ENCODE measurements at places on chromosomes 2 and 18.
A peak's percentile ranks its signal among the peaks of the same experiment; 100 is the strongest.

DNA sequence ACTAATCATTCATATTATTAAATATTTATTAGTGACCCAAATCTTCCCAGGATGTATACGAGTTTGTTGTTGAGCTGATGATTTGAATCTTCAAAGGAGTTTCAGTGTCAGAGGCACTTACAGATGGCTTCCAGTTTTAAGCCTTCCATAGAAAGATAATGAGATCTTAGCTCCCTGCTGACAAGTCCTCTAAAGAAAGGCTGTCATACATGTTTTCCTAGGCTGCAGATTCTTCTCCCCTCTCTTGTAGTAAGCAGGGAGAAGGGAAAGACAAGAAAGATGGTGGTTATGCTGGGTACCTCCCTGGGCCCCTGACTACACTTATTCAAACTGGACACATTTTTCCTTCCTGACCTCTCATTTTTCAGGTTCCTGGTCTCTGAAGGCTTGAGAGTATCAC, 8.1 kb upstream of the GAREM1 start:
- DNase-seq, result no peak

DNA sequence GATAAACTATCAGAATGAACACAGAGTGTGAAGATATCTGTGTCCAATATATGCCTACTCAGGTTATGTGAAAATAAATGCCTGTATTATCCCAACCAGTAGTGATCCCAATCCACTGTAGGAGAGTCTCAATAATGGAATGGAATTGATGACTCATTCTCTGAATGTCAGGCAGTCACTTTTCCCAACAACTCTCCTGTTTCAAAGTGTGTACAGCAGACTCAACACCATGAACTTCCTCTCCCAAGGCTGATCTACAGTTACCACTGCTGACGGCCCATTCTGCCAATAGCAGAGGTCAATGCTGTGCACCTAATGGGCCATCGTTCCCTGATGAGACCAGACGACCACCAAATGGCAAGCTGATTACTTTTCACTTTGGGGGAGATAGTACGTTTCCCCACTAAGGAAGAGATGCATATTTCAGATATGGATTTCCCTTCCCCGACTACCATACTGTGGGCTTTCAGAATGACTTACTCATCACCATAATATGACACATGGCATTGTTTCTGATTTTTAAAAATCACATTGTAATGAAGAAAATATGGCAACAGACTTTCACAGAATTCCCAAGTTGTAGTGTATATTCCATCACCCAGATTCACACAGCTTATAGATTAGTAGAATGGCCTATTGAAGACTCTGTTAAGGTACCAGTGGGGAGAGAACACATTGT, 601.7 kb upstream of the VRK2 start:
- no peak for DNase-seq

DNA sequence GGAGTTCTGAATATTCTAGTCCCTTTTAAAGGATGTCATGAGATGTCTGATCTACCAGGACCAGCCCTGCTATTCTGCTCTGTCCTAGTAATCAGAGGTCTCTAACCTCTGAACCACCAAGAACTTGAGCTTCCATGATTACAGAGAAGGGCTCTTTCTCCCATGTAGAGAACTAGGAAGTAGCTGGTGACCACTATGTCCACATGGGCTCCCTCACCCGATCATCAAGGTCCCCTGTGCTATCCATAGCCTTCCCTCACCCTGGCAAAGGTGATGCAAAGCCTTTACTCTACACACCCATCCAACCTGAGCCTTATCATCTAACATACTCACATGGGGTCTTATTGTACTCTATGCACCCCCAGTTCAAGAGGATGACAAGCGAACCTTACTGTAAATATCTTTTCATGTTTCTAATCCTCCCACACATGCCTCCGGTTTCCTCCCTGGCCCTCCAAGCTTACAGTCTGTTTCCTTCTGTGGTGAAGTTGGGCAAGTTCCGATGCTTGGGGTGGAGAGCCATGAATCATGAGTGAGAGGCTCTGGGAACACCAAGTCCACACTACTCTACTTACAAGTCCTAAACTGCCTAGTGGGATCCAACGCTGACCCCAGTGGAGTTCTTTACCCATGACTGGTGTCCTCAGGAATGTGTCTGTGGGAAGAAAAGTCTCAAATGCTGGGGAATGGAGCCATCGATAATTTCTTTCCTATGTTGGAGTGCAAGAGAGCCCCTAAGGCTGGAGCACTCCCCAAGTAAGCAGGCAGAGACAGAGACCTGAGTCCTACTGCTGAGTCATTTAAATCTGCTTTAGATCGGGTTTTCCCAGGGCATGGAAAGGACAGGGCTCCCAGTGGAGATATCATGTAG, 73.3 kb upstream of the KLF7 start:
- peak; percentile 83 for DNase-seq

DNA sequence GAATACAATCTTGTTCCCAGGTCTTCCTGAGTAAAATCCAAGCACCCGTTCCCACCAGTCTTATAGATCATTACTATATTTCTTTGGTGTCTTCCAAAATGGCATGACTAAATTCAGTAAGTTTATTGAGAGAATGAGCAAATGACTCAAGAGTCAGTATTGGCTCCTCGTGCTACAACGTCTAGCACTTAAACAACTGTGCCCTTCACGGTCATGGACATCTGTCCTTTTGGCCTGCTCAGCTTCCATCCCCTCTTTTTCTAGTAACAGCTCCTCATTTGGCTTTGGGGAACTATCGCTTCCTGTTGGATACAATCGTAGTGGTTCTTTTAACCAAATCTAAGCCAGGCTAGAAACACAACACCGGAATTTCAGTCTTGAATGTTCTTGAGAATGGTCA, 24.1 kb upstream of the FZD7 start:
- DNase-seq, result no peak

GRCh38 chr2:516944-517343, 160.3 kb downstream of the TMEM18 start:
- DNase-seq, result no peak

DNA sequence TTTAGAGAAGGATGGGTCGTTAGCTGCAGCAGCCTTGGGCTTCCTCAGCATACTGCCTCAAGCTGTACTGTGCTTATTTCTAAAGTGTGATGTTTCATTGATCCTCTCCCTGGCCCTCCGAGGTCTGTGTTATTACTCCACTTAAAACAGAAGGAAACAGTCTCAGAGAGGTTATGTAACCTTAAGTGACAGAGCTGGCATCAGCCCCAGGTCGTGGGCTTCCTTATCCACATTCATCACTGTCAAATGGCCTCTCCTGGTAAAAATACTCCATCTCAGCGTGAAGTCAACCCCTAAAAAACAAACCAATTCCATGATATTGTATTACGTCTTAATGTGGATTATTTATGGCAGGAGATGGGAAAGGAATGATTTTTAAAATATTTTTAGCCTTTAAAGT, 153.3 kb upstream of the NOSTRIN start:
- DNase-seq, result no peak

DNA sequence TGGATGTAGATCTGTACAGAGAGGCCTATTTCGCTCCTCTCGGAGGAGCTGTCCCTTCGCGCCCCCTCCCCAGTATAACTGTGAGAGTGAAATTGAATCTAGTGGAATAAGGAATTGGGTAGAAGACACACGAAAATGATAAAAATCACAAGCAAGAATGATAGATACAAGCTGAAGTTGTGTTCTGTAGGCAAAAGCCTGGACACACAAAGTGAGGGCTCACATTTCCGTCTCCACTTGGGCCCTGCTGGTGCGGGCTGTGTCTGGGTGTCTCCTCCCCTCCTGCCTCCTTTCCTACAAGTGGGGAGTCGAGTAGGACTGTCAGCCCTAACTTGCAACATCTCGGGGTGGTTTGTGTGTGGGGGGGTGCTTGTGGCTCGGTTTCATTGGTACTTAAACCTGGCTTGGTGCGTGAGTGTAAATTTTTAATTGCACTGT, 457 bp upstream of the SP9 start:
- DNase-seq, result no peak

- no peak for DNase-seq
Measured at GRCh38 chr2:223894009-223894408, 51.1 kb downstream of the WDFY1 start.

DNA sequence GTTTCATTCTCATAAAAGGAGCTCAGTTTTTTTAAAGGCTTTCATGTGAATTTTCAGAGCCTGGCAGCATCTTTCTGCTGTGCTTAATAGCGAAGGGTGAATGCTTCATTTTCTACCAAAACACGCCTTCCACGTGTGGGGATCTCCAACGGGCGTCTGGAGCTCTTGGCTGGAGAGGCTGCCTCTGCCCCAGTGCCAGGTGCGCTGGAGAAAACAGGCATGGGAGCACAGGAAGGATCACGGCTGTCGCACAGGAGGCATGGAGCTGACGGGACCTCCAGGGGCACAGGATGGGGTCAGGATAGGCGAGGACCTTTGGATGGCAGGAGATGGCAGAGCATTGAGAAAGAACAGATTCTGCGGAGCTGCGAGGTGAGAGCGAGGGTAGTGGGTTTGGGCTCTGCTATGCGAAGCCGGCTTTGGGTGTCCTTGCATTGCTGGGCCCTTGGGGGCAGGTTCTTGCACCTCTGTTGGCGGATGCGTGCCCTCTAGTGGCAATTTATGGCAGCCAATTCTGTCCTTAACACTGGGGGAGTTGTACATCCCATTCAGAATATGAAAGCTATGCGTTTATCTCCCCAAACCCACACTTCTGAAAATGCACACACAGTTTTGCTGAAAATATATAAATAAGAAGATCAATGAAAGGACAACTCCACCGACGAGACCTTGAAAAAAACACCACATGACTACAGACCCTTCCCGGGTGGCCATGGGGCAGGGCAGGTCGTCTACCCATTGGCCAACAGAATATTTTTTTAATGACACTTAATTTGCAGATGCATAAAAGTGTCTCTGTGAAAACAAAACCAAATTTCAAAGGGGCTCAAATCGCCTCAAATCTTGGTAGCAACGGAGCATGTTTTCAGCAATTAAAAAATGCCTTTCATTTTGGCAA, 90.4 kb upstream of the SLC35G4 start:
- peak; percentile 36 for DNase-seq

GRCh38 chr2:191908874-191909273, 62.0 kb upstream of the CAVIN2 start:
- DNase-seq, result no peak

All from HTR-8/SVneo (cell line).